ENCODE measurements at places on chromosomes 13 and 19.

- DNase-seq = no peak
Measured at GRCh38 chr19:54606891-54607784, 13.7 kb downstream of the LILRA1 start.

- no peak for DNase-seq
Measured at GRCh38 chr13:83879431-83880171, 2.7 kb downstream of the SLITRK1 start.

GRCh38 chr19:6230991-6231448 is 48.8 kb downstream of the MLLT1 start:
- DNase-seq = no peak

- no peak for DNase-seq
Measured at GRCh38 chr13:59906413-59907049, 257.2 kb downstream of the DIAPH3 start.

GRCh38 chr19:4656102-4656501 is 14.0 kb downstream of the MYDGF start:
- DNase-seq = no peak

GRCh38 chr19:11821474-11822109 is 7.5 kb downstream of the ZNF440 start:
- DNase-seq = no peak

DNA sequence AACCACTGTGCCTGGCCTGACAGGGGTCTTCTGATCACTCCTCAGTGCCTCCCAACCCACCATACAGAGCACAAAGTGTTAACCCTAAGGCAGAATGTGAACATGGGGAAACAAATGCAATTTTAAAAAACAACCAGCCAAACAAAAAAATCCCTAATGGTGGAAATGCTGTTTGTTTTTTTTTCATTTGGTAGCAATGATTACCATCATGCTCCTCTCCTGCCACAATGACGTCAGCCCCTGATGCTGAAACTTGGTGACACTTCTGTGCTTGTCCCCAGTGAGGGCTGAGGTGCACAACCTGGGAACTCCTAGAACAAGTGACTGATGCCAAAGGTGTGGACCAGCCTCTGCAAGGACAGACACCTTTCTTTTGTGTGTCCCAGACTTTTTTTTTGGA is 4.0 kb upstream of the TSPAN16 start:
- DNase-seq = no peak
